Activated T-helper 2 cell treated with anti-CD3 and anti-CD28 coated beads, Interferon-gamma antibody, Interleukin-2, Interleukin-4, amounts not matched to agents 10 μg/mL and 5 μg/mL and 100 μg/mL, durations not matched to agents 14 hours and 24 hours and 36 hours (primary cell): ENCODE measurements at places on chromosomes 3 and 15. TPM values are rescaled to one million over a fixed set of nuclear protein-coding genes. Genes with fewer than 3 reads are reported as not detected.

SCN11A gene
- 0.02 TPM in 2 replicates for total RNA-seq

APOD gene
- 0.87 and 1.3 TPM in 2 replicates for total RNA-seq

- peaks cover 29% of the 10 kb centered on the region for H3K27me3 ChIP-seq
- H3K4me1 ChIP-seq = peaks cover 4% of the 10 kb centered on the region
- DNase-seq = no peak
- no peak overlapping the region for H3K4me3 ChIP-seq
Observed at GRCh38 chr3:125406070-125406469, 30.9 kb upstream of the ZNF148 start.

RHOV gene
- total RNA-seq = 0.80 and 0.82 TPM in 2 replicates

GRCh38 chr15:58517682-58518525, 86.1 kb downstream of the LIPC start:
- H3K36me3 ChIP-seq = peaks cover 14% of the 10 kb centered on the region
- H3K4me1 ChIP-seq = peaks cover 54% of the 10 kb centered on the region
- H3K4me3 ChIP-seq = peak overlapping the region; percentile 18
- DNase-seq = no peak
- H3K27ac ChIP-seq = peak overlapping the region; percentile 84

CLDN16 gene
- not detected in 2 replicates for total RNA-seq

- DNase-seq = peak; percentile 12
- no peak overlapping the region for H3K27ac ChIP-seq
- no peaks in the 10 kb centered on the region for H3K36me3 ChIP-seq
- H3K4me1 ChIP-seq = peaks cover 40% of the 10 kb centered on the region
Observed at GRCh38 chr3:189144645-189145044, 27.1 kb upstream of the TPRG1 start.

- H3K36me3 ChIP-seq = no peaks in the 10 kb centered on the region
- H3K27me3 ChIP-seq = no peaks in the 10 kb centered on the region
- no peak overlapping the region for H3K27ac ChIP-seq
- H3K4me3 ChIP-seq = no peak overlapping the region
- no peak for DNase-seq
- no peaks in the 10 kb centered on the region for H3K4me1 ChIP-seq
Observed at GRCh38 chr15:86444527-86444926, 364.9 kb downstream of the AGBL1 start.

- H3K36me3 ChIP-seq = no peaks in the 10 kb centered on the region
- peaks cover 18% of the 10 kb centered on the region for H3K27me3 ChIP-seq
- DNase-seq = no peak
- no peak overlapping the region for H3K4me3 ChIP-seq
Observed at GRCh38 chr3:16614033-16615031, 9.1 kb upstream of the DAZL start.

TNNC1 gene
- 0.34 and 0.46 TPM in 2 replicates for total RNA-seq

GRCh38 chr3:18538463-18539230, 113.5 kb upstream of the SATB1 start:
- H3K36me3 ChIP-seq = peaks cover 9% of the 10 kb centered on the region
- no peaks in the 10 kb centered on the region for H3K27me3 ChIP-seq
- no peak overlapping the region for H3K27ac ChIP-seq

DNA sequence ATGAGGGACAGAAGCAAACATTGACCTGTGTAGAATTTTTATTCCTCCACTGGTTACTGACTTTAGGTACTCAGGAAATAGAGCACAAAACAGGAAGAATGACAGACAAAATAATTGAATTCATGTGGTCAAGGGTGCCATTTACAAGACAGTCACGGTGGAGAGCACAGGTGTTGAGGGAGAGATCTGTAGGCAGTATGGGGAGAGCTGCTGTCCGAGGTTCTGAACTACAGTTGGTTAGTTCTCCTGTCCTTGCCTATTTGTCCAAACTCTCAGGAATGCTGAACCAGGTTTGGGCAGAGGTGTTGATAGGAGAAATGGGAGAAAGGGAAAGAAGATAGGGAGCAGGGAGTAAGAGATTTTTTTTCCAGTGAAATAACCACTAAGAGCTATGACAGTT, 178.5 kb upstream of the ZBTB20 start:
- no peaks in the 10 kb centered on the region for H3K27me3 ChIP-seq
- H3K27ac ChIP-seq = no peak overlapping the region
- no peaks in the 10 kb centered on the region for H3K4me1 ChIP-seq
- no peak for DNase-seq
- H3K36me3 ChIP-seq = no peaks in the 10 kb centered on the region

GRCh38 chr3:148757238-148758215, 59.8 kb downstream of the AGTR1 start:
- no peak overlapping the region for H3K27ac ChIP-seq
- H3K36me3 ChIP-seq = no peaks in the 10 kb centered on the region
- no peaks in the 10 kb centered on the region for H3K27me3 ChIP-seq

DNA sequence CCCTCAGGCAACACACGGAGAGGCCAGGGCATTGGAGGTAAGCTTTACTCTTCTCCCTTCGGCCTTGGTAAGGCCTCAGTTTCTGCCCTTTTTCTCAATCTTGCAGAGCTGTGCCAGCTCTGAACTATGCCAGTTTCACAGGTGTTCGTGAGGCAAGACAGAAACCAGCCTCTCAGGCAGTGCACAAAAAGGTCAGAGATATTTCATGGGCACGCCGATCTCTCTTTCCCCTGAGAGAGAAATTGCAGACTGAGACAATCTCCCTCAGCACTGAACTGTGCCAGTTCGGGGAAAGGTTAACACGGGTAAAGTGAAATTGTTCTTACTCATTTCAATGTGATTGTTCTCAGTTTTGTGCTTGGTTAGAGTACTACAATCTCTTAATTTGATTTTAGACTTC, 88.5 kb downstream of the GMNC start:
- no peaks in the 10 kb centered on the region for H3K4me1 ChIP-seq
- no peak overlapping the region for H3K27ac ChIP-seq
- peaks cover 1% of the 10 kb centered on the region for H3K27me3 ChIP-seq
- H3K36me3 ChIP-seq = no peaks in the 10 kb centered on the region
- DNase-seq = no peak

USP50 gene
- total RNA-seq = not detected in 2 replicates

- DNase-seq = no peak
- no peaks in the 10 kb centered on the region for H3K36me3 ChIP-seq
- H3K4me1 ChIP-seq = no peaks in the 10 kb centered on the region
- H3K27me3 ChIP-seq = peaks cover 38% of the 10 kb centered on the region
Observed at GRCh38 chr15:61182946-61183345, 46.2 kb downstream of the RORA start.

DNA sequence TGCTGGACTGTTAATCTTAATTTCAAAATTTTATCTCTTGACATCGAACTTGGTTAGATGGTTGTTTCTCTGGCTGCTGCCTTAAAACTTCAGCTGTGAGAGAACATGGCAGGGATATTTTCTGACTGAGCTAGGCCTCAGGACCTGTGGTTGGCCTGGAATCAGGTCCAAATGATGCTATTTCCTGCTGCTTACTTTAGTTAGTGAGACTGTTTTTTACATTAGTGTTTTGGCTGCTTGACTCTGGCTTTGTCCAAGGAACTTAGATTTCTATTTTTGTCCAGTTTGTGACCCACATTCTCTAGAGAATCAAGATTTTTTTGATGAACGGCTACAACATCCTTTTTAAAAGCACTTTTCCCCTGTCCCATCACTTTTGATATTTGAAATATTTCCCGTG, 497.9 kb upstream of the SGO1 start:
- no peak for DNase-seq
- H3K27me3 ChIP-seq = no peaks in the 10 kb centered on the region
- no peaks in the 10 kb centered on the region for H3K4me1 ChIP-seq
- no peaks in the 10 kb centered on the region for H3K36me3 ChIP-seq

TNFAIP8L3 gene
- total RNA-seq = 0.98 and 1.8 TPM in 2 replicates

- no peak overlapping the region for H3K27ac ChIP-seq
- no peak for DNase-seq
- no peaks in the 10 kb centered on the region for H3K27me3 ChIP-seq
- no peaks in the 10 kb centered on the region for H3K36me3 ChIP-seq
- H3K4me3 ChIP-seq = no peak overlapping the region
- H3K4me1 ChIP-seq = no peaks in the 10 kb centered on the region
Observed at GRCh38 chr3:99126316-99126715, 224.8 kb upstream of the DCBLD2 start.

ZBED2 gene
- 543 and 546 TPM in 2 replicates for total RNA-seq

GRCh38 chr15:35208353-35208752, 123.3 kb upstream of the NANOGP8 start:
- no peak overlapping the region for H3K27ac ChIP-seq
- H3K36me3 ChIP-seq = no peaks in the 10 kb centered on the region
- no peaks in the 10 kb centered on the region for H3K4me1 ChIP-seq
- DNase-seq = no peak

GRCh38 chr15:61685534-61685933, 374.7 kb downstream of the VPS13C start:
- H3K27me3 ChIP-seq = no peaks in the 10 kb centered on the region
- no peak overlapping the region for H3K27ac ChIP-seq
- no peaks in the 10 kb centered on the region for H3K4me1 ChIP-seq
- no peak for DNase-seq
- H3K36me3 ChIP-seq = no peaks in the 10 kb centered on the region

SST gene
- total RNA-seq = not detected in 2 replicates

DNA sequence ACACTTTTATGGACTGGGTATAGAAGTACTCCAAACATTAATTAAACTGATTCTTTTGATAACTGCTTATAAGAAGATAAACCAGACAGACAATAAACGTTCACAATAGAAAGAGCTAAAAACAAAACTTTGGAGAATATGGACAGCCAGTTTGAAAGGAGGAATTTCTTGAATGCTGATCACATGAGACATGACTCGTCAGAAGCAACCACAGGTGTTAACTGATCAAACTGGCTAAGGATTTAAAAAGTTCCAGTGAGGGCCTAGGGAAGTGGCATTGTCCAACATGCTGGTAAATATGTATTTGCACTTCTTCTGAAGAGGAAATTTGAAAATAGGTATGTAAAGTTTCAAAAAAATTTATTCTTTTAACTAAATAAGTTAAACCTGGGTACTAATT, 29.4 kb upstream of the AP3B2 start:
- no peaks in the 10 kb centered on the region for H3K4me1 ChIP-seq
- H3K27me3 ChIP-seq = no peaks in the 10 kb centered on the region
- no peak for DNase-seq
- H3K36me3 ChIP-seq = no peaks in the 10 kb centered on the region

DNA sequence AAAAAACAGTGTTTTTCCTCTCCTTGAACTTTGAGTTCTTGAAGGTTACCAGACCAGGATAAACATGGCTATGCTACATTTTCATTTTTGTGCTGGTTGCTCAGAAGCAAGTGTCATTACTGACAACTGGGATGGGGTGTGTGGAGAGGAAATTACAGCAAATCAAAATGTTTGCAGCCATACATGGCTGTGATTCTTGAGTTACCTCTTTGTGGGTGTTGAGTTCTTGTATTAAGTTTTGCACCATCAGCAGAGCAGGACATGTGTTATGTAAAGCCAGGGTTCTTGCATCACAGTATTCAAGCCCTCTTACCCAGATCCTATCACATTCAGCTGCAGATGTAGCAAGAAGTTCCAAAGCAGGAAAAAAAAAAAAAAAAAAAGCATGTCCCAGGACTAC, 53.9 kb upstream of the ATOSA start:
- H3K27ac ChIP-seq = no peak overlapping the region
- no peak for DNase-seq
- no peaks in the 10 kb centered on the region for H3K27me3 ChIP-seq
- H3K4me1 ChIP-seq = peaks cover 25% of the 10 kb centered on the region
- no peaks in the 10 kb centered on the region for H3K36me3 ChIP-seq

- no peaks in the 10 kb centered on the region for H3K4me1 ChIP-seq
- H3K27me3 ChIP-seq = no peaks in the 10 kb centered on the region
- no peak overlapping the region for H3K27ac ChIP-seq
- no peak overlapping the region for H3K4me3 ChIP-seq
Observed at GRCh38 chr3:14047027-14047426, 77.6 kb downstream of the CHCHD4 start.

DAG1 gene
- 17.0 and 25.9 TPM in 2 replicates for total RNA-seq

DNA sequence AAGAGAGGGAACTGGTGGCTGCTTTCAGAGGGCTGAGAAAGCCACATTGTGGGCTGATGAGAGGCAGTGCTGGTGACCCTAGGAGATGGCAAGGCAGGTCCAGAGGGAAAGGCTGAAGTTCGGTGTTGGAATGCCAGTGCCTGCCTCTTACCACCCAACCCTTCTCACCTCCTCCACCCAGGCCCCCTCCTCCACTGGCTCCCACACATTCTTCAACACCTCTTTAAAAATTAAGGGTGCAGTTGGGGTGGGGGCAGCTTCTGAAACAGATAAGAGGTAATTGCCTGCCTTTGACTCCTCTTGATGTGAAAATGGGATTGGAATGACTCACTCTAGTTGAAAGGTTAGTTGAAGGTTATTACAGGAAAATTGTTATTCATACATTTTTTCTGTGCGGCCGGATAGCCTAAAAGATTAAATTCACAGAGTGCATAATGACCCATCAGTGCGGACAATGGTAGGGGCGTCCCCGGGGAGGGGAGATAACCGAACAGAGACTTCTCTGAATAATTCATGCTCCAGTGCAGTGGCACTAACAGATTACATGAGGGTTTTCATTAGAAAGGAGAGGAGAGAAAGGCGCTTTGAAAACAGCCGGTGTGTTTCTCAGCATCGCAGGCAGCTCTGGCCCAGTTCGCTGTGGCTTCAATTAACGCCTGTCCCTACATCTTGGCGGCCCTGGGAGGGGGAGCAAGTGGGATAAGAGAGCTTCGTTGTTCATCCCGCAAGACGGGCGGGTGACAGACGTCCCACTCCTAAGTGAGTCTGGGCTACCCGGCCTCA, 212.4 kb downstream of the TLE3 start:
- no peak for DNase-seq
- peaks cover 2% of the 10 kb centered on the region for H3K4me1 ChIP-seq
- H3K27ac ChIP-seq = no peak overlapping the region
- peaks cover 25% of the 10 kb centered on the region for H3K27me3 ChIP-seq

DNA sequence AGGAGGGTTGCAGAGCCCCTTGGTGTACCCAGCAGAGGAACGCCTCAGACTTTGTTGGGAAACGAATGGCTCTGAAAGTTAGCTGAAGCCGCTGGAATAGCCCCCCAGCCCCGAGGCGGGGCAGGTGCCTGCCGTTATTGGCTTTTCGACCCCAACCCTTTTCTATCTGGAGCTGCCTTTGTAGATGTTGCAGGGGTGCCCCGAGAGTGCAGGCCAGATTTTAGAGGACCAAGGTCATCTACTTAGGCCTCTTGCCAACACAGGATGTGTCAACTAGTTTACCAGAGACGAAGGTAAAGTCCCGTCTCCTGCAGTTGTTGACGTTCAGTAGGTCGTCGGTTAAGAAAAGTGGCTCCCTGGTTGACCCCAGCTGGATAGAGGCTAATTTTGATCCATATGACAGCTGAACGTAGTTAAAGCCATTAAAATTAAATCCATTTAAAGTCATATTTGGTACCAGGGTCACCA, 579 bp upstream of the UBE3A start:
- H3K4me3 ChIP-seq = peak overlapping the region; percentile 83
- H3K36me3 ChIP-seq = peaks cover 24% of the 10 kb centered on the region
- H3K27me3 ChIP-seq = peaks cover under 1% of the 10 kb centered on the region
- peaks cover 22% of the 10 kb centered on the region for H3K4me1 ChIP-seq
- no peak for DNase-seq
- H3K27ac ChIP-seq = peak overlapping the region; percentile 90

KBTBD13 gene
- not detected in 2 replicates for total RNA-seq

GRCh38 chr15:85374831-85375230, 5.6 kb upstream of the AKAP13 start:
- H3K27ac ChIP-seq = no peak overlapping the region
- H3K4me3 ChIP-seq = no peak overlapping the region

LNP1 gene
- 2.0 and 2.8 TPM in 2 replicates for total RNA-seq
